ENCODE measurements at places on chromosomes 12 and 14.
A peak's percentile ranks its signal among the peaks of the same experiment; 100 is the strongest.

- DNase-seq = no peak
Observed at GRCh38 chr12:26451763-26452162, 256.4 kb downstream of the SSPN start.

- DNase-seq = no peak
Observed at GRCh38 chr12:90098132-90098779, 389.6 kb upstream of the ATP2B1 start.

GRCh38 chr12:132451172-132451835 lies 38.6 kb upstream of the FBRSL1 start:
- DNase-seq = no peak

- no peak for DNase-seq
Observed at GRCh38 chr12:31263661-31264060, 62.3 kb downstream of the SINHCAF start.

DNA sequence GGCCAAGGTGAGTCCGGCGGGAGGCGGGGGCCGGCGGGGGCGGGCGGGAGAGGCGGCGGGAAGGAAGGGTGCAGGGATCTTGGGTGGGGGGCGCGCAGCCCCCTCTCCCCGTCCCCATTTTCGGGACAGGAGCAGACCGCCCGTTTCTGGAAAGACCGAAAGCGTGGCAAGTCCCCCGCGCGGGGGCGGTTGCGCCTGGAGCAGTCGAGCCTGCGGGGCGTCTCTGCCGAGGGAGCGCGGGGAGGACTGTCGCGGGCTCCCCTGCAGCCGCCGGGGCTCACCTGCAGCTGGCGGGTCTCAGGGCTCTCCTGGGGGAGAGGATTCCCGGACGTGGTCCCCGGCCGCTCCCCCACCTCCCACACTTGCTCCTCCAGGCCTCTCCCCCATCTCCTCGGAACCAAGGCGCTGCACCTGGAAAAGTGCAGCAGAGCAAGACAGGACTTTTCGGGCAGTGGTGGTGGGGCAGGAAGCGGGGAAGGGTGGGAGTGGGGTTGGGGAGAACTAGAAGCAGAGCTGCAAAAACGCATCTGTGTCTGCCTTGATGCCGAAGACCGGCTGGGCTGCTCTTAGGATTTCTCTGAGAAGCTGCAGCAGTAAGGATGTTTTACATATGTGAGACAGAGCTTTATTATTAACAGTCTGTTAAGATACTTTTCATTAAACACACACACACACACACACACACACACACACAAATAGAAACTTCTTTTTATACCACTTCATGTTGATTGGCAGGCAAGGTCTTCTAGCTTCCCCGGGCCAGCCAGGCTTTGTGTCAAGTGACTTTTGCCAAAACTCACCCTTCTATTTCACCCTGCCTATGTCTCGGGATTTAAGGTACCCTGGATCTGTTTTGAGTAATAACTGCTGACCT lies 677 bp downstream of the C12orf75 start:
- DNase-seq = no peak

DNA sequence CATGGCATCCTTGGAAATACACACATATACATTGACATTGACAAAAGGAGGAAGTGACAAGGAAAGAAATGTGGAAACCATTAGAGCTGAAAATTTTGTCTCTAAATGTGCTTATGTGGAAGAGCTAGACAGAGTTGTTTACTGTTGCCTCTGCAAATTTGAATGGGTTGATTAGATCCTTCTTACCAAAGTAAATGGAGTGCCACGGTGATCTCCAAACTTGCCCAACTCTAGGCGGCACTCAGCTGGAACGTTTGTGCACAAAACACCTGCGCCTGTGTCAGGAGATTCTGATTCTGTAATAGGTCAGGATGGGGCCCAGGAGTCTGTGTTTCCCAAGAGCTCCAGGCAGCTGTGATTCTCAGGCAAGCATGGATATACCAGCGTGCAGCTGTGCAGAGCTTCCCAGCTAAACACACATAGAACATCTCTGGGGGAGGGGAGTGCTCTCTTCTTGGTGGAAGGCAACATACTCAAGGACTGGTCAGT lies 77.8 kb upstream of the BDKRB2 start:
- DNase-seq = no peak

- DNase-seq = no peak
Observed at GRCh38 chr12:47884501-47884900, 20.3 kb downstream of the VDR start.

DNA sequence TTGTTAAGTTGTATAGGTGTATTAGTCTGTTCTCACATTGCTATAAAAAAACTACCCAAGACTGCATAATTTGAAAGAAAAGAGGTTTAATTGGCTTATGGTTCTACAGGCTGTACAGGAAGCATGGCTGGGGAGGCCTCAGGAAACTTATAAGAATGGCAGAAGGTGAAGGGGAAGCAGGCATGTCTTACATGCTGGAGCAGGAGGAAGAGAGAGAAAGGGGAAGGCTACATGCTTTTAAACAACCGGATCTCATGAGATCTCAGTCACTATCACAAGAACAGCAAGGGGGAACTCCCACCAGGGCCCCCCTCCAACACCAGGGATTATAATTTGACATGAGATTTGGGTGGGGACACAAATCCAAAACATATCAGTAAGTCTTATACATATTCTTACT lies 60.5 kb upstream of the OR10AD1 start:
- no peak for DNase-seq

GRCh38 chr12:68559984-68560850 lies 50.5 kb upstream of the RAP1B start:
- DNase-seq = no peak

DNA sequence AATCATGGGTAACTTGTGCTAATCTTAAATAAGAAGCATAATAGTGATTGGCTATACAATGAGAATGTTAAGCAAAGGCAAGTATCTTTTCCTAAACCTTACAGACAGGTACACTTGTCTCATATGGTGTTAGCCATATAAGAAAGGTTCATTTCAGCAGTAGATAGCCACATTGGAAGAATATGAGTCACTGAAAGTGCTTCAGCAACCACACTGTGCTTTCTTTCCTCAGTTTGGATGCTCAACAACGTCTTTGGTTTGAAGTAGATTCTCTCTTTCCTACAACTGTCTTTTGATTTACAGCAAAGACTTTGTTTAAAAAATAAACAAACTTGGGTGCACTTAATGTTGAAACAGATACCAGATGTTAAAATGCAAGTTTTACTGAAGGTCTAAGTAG lies 8.9 kb downstream of the DDHD1 start:
- DNase-seq = no peak

DNA sequence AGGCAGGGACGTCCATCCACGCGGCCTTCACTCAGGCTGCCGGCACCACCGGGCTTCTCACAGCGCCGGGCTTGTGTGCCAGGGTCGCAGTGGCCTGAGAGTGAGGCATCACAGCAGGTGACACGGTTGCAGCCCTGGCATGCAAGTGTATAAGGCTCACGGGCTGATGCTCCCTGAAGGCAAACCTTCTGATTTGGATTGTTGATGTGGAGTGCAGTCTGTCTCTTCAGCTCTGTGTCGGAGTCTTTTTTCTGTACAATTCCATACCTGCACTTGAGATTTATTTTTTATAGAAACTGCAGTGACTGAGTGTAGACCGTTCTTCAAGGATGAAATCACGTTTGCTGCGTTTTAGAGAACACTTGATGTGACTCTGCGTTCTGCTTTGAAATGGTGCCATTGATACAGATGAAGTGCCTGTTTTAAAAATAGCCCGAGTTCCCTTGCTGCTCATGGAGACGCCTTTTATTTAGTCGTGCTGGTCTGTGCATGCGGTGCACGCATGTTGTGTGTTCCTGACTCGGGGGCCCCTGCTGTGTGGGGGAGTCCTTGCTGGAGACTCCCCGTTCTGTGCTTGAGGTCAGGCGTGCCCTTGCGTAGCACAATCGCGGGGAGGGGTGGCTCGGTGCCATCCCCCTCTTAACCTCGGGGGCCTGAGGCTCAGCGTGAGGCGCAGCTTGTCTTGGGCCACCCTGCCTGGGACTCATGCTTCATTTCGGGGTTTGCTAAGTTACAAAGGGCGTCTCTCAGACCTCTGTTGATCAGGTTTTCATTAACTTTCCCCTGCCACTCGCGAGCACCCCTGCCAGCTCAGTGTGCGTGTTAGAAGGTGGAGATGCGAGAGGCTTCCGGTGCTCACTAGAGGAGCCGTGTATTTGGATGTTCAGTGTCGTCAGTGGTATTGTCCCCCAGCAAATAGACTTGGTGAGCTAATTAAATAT lies 21.6 kb upstream of the AMN start:
- DNase-seq = peak; percentile 55

- no peak for DNase-seq
Observed at GRCh38 chr12:57842342-57843294, 3.9 kb downstream of the CTDSP2 start.

- DNase-seq = no peak
Observed at GRCh38 chr12:109476807-109477184, 304 bp downstream of the KCTD10 start.

GRCh38 chr12:89134213-89134770 lies 218.0 kb downstream of the DUSP6 start:
- DNase-seq = no peak

GRCh38 chr12:121811434-121812319 lies 7.9 kb downstream of the SETD1B start:
- DNase-seq = peak; percentile 68

- no peak for DNase-seq
Observed at GRCh38 chr12:104307655-104308000, 4.1 kb downstream of the EID3 start.

DNA sequence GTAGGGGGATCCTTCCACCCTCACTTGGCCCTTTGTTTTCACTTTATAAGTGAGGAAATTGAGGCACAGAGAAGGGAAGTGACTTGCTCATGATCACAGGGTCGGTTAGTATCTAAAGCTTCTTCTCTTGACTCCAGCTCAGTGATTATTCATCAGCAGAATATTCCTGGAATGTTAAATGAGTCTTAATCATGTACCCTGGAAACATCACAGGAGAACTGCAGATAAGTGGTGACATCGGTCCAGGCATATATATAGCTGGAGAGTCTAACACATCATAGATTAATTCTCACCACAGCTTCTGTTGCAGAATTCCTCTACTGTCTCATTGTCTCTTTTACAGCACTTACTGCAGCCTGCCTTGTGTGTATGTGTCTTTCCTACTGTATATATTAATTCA lies 69.9 kb downstream of the PAH start:
- DNase-seq = no peak

GRCh38 chr14:80356413-80356812 lies 145.1 kb upstream of the DIO2 start:
- no peak for DNase-seq

DNA sequence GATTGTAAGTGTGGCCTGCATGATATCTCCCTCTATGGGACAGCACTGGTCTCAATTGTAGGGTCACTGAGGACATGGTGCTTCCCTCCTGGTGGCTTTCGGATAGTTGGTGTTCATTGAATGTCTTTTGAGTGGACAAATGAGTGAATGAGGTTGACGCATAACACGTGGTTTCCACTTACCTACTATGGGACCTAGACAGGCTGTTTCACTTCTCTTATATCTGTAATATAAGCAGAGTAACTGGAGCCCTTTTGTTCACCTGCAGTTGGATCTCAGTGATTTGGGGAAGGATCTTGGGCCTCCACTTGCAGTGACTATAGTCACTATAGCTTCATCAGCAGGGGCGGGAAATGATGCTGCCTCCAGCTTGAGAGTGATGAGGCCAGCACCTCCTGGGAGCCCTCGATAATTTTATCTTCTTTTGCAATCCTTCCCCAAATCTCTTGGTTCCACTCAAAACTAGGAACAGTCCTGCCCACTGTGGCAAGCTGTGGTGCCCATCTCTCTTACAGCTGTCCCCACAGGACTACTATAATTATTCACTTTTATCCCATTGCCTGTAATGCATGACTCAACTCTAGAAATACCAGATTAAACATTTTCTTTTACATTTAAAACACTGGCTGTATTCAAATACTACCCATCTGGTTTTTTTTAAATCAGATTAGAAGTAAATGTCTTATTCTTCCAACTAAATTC lies 242.9 kb downstream of the CHST11 start:
- no peak for DNase-seq

- no peak for DNase-seq
Observed at GRCh38 chr14:69532561-69533340, 41.9 kb downstream of the CCDC177 start.

- no peak for DNase-seq
Observed at GRCh38 chr12:25775968-25776367, 182.5 kb upstream of the RASSF8 start.

DNA sequence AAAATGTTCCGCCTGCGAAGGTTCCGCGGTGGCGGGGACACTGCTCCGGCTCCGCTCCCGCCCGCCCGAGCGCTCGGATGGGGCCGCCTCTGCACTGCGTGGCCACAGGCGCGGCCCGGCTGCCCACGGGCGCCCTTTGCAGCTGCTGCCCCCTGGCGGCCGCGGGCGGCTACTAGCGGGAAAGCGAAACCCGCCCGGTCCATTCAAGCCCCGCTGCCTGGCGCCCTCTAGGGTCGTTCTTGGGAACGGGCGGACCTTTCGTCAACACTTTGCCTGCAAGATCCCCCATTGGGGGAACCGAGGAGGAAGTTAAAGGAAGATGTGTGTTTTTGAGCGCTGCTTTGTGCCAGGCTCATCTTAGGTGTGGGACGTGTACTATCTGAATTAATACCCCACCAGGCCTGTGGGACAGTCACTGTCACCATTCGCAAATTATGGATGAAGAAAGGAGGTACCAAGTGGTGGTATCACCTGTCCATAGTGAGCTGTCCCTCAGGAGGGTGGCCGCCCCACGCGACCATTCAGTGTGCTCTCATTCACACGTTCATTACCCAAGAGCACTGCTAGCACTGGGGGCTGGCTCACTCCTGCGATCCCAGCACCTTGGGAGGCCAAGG lies 19.4 kb downstream of the GPR132 start:
- peak; percentile 93 for DNase-seq

- DNase-seq = no peak
Observed at GRCh38 chr12:84607170-84607819, 305.3 kb downstream of the SLC6A15 start.

DNA sequence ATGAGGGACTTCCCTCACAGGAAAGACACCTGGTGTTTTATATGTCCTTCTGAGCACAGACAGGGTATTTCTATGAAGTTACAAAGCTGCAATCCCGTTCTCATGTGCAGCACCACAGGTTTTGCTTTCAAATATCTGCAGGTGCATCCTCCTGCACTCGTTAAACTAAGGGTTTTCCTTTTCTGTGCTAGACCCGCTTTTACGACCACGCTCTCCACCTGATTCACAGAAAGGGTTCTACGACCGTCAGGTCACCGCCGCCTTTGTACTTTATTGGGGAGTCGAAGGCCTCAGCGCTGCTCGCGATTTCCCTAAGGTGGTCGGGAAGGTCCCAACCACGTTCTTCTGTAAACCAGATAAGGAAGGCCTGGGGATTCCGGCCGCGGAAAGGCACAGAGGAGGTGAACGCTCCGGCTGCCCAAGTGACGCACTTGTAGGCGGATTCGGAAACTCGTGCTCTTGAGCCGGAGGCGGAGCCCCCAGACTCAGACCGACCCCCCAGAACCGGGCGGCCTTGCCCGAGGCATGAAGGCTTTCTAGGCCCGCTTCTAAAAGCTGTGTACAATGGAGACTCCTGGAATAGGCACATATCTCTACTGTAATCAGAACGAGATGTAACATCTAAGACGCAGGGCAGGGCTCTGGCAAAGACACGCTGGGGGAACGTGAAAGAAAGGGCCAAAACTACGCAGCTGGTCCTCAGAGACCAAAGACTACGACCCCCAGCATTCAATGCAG lies 995 bp upstream of the HSP90B1 start:
- DNase-seq = peak; percentile 72
